8988T (cell line): ENCODE measurements at places on chromosomes 1 and 21.
A peak's percentile ranks its signal among the peaks of the same experiment; 100 is the strongest.

DNA sequence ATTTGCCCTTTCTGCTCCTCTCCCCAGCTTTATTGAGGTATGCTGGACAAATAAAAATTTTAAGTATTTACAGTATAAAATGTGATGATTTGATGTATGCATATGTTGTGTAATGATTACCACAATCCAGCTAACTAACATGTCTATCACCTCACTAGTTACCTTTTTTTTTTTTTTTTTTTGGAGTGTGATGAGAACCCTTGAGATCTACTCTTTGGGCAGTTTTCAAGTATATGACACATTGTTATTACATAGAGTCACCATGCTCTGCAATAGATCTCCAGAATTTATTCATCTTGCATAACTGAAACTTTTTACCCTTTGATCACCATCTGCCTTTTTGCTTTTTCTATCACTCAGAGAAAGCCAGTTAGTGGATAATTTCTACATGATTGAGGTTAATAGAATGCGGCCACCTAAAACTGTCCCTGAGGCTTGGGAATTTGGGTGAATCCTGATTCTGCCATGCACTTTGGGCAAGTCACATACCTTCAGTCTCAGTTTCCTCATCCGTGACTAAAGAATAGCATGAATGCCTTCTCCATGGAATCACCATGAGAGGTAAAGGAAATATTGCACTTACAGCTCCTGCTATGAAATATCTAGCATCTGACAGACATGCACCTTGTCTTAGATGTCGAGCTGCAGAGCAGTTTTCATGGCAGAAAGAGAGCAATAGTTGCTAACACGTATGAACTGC is 295.2 kb downstream of the DISC1 start:
- DNase-seq, result no peak

- DNase-seq, result no peak
Measured at GRCh38 chr1:110250008-110250407, 39.9 kb downstream of the KCNC4 start.

GRCh38 chr1:206100226-206100815 is 16.9 kb downstream of the AVPR1B start:
- no peak for DNase-seq

GRCh38 chr1:197355248-197355995 is 87.4 kb downstream of the CRB1 start:
- DNase-seq, result no peak

GRCh38 chr1:11273595-11274234 is 717 bp downstream of the UBIAD1 start:
- peak; percentile 29 for DNase-seq

DNA sequence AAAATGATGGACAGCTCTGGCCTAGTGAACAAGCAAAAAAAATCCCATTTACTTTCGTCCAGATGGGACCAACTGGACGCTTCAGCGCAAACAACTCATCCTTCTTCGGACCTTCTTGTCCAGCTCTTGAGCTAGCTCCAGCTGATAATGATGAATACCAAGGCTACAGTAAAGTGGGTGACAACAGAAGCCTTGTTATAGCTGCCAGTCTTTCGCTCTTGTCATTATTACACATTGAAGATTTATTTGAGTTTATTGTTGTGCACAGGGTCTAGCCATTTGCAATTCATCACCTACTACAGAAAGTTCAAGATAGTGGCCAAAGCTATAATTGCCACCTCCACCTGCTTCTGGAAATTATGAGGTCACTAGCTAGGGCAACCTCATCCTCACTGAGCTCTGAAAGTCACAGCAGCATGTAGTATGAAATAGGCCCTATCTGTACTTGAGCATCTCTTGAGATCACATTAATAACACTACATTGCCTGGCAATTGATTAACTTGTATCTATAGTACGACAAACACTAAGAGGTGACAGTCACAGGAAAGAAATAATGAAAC is 76.9 kb downstream of the GPATCH2 start:
- DNase-seq, result no peak

- no peak for DNase-seq
Measured at GRCh38 chr1:101448018-101448417, 211.2 kb downstream of the S1PR1 start.

GRCh38 chr1:168420177-168420576 is 123.6 kb downstream of the XCL2 start:
- DNase-seq, result no peak
